ENCODE measurements at places on chromosomes 7 and 10. TPM values are rescaled to one million over a fixed set of nuclear protein-coding genes. Genes with fewer than 3 reads are reported as not detected.

PDE6C gene
- not detected for total RNA-seq

CPA1 gene
- not detected for total RNA-seq

TEX36 gene
- not detected for total RNA-seq

MKX gene
- not detected for total RNA-seq

AP3M1 gene
- total RNA-seq: 47.2 TPM

UCN3 gene
- not detected for total RNA-seq

FAM180A gene
- total RNA-seq: not detected

DYNC1I1 gene
- total RNA-seq: 0.53 TPM

PLA2G12B gene
- 0.12 TPM for total RNA-seq

TLX1 gene
- not detected for total RNA-seq

HOXA4 gene
- total RNA-seq: not detected

SAP25 gene
- 1.5 TPM for total RNA-seq

EEPD1 gene
- 1.1 TPM for total RNA-seq

VIPR2 gene
- total RNA-seq: 3.1 TPM

TFEC gene
- total RNA-seq: 0.06 TPM

TRPV5 gene
- total RNA-seq: not detected

ADIRF gene
- not detected for total RNA-seq

DYDC2 gene
- total RNA-seq: 6.9 TPM

CLRN3 gene
- 0.12 TPM for total RNA-seq

TBX20 gene
- not detected for total RNA-seq

CTAGE6 gene
- total RNA-seq: 0.07 TPM

DOCK4 gene
- total RNA-seq: 9.6 TPM

MRPS33 gene
- 25.0 TPM for total RNA-seq

IQUB gene
- total RNA-seq: 0.84 TPM

EVX1 gene
- not detected for total RNA-seq

CFAP70 gene
- total RNA-seq: 1.1 TPM

PHTF2 gene
- total RNA-seq: 33.0 TPM

ZNF282 gene
- total RNA-seq: 28.0 TPM

ASZ1 gene
- not detected for total RNA-seq

ADAM8 gene
- total RNA-seq: 3.2 TPM

PRPS1L1 gene
- total RNA-seq: not detected

WEE2 gene
- not detected for total RNA-seq

DNAJC30 gene
- total RNA-seq: 2.6 TPM

PILRA gene
- 0.68 TPM for total RNA-seq

ADRB1 gene
- 0.09 TPM for total RNA-seq

PNLIPRP3 gene
- total RNA-seq: not detected
